ENCODE measurements at places on chromosomes 12 and 14. TPM values are rescaled to one million over a fixed set of nuclear protein-coding genes. Genes with fewer than 3 reads are reported as not detected.

DNA sequence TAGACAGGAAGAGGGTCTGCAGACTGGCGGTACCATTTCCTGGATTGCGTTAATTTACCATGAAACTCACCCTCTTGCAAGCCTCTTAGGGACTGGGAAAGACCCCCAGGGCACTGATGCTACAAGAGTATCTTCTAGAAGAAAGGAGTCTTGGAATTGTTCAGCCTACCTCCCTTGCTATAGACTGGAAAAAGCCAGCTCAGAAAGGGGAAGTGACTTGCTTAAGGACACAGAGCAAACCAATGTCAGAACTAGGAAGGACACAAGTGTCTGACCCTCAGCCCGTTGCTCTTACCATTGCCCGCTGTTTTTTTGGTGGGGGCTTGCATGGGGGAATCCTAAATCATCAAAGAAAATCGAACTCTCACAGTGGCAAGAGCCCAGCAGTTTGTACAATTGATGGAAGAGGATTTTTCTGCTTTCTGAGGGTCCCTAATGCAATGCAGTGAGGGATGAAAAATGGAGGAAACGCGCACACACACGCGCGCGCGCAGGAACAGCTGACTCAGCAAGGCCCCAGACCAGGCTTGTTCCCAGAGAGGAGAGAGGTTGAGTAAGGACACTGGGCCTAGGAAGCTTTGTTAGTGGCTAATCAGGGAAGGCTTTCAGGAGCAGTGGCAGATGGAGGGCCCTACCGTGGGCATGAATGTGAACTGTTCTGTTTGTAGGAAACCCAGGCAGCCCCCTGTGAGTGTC, 50.9 kb downstream of the RIN3 start:
- no peak for DNase-seq

DNA sequence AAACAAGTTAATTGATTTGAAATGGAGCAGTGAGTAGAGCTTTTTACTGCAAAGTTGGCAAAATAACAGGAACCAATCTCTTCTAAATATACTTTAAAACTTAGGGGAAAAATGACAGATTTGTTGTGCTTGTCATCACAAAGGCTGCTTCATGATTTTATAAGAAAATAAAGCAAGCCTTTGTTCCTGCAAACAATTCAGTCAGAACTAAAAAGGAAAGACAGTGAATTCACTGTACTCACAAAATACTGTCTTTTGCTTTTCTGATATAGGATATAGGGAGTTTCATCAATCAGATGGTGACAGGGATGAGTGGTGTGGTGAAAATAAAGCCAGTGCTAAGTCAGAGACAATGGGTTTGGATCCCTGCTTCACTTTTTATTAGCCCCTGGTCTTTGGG, 126.0 kb downstream of the HELB start:
- DNase-seq, result no peak

DNA sequence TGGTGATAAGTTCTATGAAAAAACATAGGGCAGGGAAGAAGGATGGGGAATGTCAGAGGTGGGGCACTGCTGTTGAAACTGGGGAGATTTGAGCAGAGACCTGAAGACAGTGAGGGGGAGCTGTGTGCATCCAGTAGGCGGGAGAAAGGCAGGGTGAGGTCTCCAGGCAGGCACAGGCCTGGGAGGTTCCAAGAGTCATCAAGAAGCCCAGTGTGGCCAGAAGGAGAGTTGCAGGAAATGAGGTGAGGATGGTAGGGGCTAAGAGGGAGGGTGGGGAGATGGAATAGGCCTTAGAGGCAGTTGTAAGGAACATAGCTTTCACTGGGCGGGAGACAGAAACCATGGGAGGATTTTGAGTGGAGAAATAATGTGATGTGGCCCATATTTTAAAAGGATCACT, 341.8 kb downstream of the GLT1D1 start:
- no peak for DNase-seq

- DNase-seq, result no peak
Measured at GRCh38 chr14:62084020-62084419, 321.8 kb downstream of the SNAPC1 start.

GRCh38 chr12:94650143-94651056, at the start of gene TMCC3:
TSS of gene TMCC3 (minus strand) at chr12:94650557. CDS start at chr12:94650430, 127 bp downstream.
- peak; percentile 80 for DNase-seq

GRCh38 chr12:54217774-54218241, 29.0 kb upstream of the SMUG1 start:
- DNase-seq, result peak; percentile 65

GRCh38 chr14:61838661-61839245, 76.5 kb downstream of the SNAPC1 start:
- DNase-seq, result no peak

GRCh38 chr12:111436811-111437210, 31.1 kb downstream of the SH2B3 start:
- DNase-seq, result no peak

DNA sequence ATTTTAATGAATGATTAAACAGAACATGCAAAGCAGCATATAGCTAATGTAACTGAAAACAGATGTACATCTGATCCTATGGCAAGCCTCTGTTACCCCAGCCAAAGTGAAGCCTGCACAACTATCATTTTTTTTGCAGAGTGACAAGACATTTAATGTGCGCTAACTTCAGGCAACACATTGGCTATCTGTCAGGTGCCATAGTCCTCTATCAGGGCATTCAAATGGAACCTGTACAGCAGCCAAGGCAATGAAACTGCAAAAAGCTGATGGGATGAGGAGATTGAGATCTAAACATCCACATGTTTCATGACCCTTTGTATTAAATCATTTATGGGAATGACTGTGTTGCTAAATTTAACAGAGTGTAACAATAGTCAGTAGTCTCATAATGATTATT, 1088.5 kb upstream of the TMEM132C start:
- no peak for DNase-seq

- no peak for DNase-seq
Measured at GRCh38 chr12:6193853-6194815, 6.1 kb upstream of the CD9 start.

CCDC197 gene
- not detected for total RNA-seq

FOXG1 gene
- not detected for total RNA-seq
